ENCODE measurements at places on chromosomes 4 and X.

- no peak for DNase-seq
These were observed 89.8 kb downstream of the EIF4E start for GRCh38 chr4:98838977-98839618.

GRCh38 chr4:106116025-106116424, 200.0 kb downstream of the TBCK start:
- no peak for DNase-seq

DNA sequence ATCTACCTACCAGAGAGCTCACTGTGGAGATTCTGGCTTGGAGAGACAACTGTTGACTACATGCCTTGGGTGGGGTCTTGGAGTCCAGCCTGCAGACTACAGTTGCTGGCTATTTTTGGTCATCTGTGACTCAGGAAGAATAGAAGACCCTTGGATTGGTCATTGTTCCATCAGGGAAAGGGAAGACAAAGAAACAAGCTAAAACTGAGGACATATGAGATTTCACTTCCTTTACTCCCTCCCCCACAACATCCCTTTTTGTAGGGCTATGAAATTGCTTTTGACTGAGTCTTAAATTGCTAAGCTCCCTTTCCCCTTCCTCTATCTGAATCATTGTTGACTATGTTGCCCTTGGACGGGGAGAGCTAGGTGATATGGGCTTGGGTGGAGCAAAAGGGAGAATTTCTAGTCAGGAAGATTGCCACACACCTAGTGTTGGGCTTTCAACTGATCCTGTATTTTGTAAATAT, 11.7 kb downstream of the MSN start:
- DNase-seq, result no peak

DNA sequence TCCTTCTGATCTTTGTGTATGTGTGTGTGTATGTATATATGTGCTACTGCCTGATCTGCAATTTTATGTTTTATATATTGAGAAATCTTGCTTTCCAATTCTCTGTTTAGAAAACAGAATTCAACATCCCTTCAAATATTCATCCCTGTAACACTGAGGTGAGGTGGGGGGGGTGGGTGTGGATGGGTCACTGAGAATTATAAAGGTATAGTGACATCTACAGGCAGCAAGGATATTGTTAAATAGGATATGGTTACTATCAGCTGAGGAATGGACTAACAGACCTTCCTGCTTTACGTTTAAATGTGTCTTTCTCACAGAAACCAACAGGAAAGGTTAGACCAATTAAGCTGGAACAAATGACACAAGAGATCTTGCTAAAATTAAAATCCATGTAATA, 19.0 kb upstream of the MAGEB2 start:
- DNase-seq, result no peak

DNA sequence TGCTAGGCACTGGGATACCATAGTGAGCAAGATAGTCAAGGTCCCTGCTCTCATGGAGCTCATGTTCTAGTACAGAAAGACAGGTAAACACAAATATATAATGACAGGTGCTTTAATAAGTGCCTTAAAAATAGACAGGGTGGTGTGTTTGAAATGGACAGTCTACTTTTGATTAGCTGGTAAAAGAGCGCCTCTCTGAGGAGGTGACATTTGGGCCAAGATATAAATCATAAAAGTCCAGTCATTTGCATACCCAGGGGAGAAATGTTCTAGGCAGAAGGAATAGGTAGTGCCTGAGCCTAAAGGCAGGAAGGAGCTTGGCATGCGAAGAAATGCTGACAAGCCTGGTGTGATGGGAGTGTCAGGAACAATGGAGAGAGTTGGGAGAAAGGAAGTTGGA, 83.6 kb downstream of the DNAAF6 start:
- no peak for DNase-seq

GRCh38 chr4:139312552-139313332, 10.5 kb upstream of the NDUFC1 start:
- no peak for DNase-seq

DNA sequence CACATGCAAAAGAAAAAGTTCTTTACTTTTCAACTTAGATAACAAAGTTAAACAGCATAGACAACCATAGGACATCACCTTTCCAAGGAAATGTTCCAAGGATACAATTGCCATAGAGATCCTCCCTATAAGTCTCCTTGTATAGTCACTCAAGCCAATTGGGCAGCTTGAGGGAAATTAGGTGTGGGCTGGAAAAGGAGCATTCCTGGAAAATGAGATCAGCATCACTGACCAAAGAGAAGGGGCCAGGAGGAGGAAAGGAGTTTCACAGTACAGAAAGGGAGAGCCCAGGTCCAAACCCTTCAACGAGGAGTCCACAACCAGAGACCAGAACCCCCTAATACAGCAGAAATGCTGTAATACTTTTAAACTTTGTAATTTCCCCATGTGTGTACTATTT, 91.5 kb upstream of the PPARGC1A start:
- no peak for DNase-seq

DNA sequence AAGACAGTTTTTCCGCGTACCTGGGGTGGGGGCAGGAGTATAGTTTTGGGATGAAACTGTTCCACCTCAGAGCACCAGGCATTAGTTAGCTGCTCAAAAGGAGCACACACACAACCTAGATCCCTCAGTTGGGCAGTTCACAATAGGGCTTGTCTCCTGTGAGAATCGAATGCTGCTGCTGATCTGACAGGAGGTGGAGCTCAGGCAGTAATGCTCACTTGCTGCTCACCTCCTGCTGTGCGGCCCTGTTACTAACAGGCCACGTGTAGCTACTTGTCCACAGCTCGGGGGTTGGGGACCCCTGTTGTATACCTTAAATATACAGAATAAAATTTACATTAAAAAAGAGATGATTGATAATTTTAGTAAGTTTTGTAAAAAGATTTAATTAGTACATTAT, 191.5 kb downstream of the SLC7A11 start:
- DNase-seq, result no peak

- no peak for DNase-seq
These were observed 92.8 kb downstream of the FAAH2 start for GRCh38 chrX:57379296-57379695.

GRCh38 chrX:153701706-153702105, 14.0 kb downstream of the SLC6A8 start:
- no peak for DNase-seq
